ENCODE measurements at places on chromosomes 7 and 10.

DNA sequence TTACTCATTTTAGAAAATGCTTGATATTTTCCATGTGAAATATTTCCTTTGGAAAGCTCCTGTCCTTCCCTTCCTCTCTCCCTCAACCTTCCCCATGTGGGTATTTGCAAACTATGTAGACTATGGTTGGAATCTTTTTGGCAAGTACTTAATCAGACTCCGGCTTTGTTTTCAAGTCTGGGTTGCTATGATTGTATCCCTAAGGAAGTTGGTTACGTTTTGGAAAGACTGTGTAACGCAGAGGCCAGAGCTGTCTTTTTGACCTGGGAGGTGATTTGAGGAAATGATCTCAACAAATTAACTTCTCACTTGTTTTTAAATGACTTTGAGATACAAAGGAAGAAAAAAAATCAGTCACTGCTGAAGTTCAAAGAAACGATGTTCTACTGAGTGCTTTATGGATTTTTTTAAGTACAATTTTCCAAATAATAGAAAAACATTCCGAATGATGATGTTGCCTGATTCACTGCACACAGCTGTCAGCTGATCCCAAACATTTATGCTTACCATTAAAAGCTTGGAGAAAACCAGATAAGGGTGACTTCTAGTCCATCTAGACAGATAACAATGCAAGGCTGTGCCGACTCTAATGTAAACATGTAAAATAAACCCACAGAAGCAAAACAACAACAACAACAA is 145.5 kb upstream of the CELF2 start:
- no peak for DNase-seq

DNA sequence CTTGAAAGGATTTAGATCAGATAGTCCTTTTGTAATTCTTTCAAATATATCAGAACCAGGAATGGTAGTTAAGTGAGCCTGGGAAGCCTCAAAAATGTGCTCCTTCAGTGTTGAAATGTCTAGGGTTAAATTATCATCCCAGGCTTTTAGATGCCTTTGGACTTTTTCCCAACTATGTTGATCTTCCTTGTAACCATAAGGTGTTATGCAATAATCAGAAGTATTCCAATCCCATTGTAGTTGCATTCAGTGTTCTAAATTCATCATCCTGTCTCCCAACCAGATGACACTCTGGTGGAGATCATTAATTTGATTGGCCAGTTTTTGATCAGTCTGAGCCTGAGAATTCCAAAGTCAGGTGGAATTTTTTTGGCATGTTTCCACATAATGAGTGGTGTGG is 35.1 kb upstream of the AKR1C2 start:
- no peak for DNase-seq

GRCh38 chr10:67261300-67261797 is 335.5 kb downstream of the LRRTM3 start:
- no peak for DNase-seq

GRCh38 chr7:20005081-20005480 is 212.1 kb downstream of the MACC1 start:
- no peak for DNase-seq

- no peak for DNase-seq
Measured at GRCh38 chr7:47407821-47408674, 173.9 kb downstream of the TNS3 start.

GRCh38 chr10:114498413-114499111 is 94.3 kb upstream of the AFAP1L2 start:
- no peak for DNase-seq

DNA sequence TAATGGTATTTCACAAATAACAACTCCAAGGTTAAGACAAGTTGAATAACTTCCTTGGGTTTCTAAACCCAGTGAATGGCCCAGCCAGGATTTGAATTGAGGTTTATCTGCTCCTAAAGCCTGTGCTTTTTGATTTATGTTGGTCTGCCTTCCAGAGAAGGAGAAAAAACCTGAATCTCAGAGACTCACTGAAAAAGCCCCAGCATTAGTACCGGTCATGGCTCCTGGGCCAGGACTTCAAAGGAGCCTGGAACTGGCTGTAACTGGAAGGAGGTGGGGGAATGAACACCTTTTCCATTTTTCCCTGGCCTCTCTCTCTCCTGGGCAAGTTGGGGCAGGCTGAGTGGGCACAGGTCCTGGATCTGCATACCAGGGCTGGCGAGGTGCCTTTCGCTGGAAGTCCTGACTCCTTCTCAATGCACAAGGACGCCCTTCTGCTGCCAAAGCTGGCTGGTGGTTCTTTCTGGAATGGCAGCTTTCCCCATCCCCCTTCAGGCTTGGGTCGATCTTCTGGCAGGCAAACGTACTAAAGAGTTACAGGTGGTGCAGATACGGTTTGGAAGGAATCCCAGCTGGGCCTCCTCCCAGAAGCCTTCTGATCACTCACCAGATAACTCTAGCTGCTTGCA is 268.2 kb downstream of the PTEN start:
- no peak for DNase-seq

GRCh38 chr7:94012746-94013145 is 8.6 kb upstream of the BET1 start:
- no peak for DNase-seq

GRCh38 chr7:29086545-29086944 is 59.8 kb downstream of the CPVL start:
- DNase-seq = no peak

All from H54 (cell line).